ENCODE measurements at places on chromosomes 12 and 14.

DNA sequence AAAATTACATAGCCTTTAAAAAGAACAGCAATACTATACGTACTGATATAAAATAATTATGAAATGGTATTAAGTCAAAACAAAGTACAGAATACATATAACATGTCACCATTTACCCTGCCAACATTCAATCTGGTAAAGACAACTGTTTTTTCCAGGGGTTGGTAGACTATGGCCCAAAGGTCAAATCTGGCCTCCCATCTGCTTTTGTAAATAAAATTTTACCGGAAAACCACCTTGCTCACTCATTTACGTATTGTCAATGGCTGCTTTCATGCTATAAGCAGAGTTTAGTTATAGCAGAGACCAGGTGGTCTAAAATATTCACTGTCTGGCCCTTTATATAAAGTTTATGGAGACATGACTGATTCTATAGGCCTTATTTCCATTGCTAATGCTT is 14.0 kb downstream of the CEP290 start:
- ATAC-seq = no peak

- no peak for ATAC-seq
Observed at GRCh38 chr14:99195602-99196309, 76.2 kb downstream of the BCL11B start.

GRCh38 chr14:95424529-95424928 is 91.9 kb downstream of the SYNE3 start:
- ATAC-seq = no peak

DNA sequence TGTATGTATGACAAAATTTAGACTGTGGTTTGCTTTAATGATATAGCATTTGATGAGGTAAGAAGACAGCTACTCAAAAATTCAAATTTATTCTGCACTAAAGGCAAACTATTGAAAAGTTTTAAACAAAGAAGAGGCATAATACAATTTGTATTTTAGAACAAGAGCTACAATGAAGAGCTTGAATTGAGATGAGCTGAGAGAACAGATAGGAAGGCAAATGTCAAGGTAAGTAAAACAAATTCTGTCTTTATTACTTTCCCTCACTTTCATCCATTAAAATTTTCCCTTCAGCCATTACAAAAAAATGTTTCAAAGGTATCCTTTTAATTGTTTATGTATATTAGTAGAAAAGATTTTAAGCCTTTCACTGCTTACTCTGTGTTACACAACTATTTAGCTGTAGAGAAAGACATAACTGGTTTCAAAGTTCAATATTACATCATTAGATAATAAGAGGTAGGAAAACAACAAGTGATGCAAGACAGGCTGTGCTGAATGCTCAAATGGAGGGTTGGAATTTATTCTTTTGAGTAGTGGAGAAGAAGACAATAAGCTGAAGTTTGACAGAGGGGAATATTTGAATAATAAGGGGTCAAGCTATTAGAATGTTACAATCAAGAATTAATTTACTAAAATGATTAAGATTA is 1334.1 kb downstream of the FSCB start:
- no peak for ATAC-seq

DNA sequence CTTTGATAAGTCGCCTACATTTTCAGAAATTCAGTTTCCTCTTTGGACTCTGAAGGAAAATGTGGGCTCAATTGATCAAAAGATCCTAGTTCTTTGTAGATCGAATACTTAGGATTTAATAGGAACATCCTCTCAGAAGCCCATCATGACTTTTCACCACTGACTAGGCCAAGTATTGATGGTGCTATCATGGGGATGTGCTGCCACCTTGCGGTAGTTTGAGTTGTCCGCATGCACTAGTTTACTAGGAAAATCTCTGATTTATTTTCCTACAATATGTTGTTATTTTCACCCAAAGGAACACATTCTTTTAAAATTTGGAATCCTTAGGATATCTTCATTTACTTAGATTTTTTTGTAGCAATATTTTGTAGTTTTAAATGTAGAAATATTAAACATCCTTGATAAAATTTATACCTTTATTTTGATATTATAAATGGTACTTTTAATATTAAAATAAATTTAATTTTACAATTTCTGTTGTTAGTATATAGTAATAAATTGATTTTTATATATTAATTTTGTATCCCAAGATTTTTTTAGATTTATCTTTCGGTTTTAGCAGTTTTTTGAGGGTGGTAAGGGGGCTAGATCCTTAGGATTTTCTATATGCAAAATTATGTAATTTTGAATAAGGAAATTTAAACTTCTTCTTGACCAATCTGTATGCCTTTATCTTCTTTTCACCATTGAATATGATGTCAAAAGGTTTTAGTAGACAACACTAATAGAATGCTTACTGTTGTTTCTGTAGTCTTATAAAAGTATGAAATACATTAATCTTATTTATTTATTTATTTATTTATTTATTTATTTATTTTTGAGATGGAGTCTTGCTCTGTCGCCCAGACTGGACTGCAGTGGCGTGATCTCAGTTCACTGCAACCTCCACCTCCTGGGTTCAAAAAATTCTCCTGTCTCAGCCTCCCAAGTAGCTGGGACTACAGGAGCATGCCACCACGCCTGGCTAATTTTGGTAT is 52.9 kb upstream of the OR9K2 start:
- ATAC-seq = peak; percentile 63

- no peak for ATAC-seq
Observed at GRCh38 chr12:46717868-46718267, 107.9 kb downstream of the SLC38A4 start.

- ATAC-seq = no peak
Observed at GRCh38 chr12:123976227-123976826, 3.3 kb downstream of the ZNF664 start.

- ATAC-seq = no peak
Observed at GRCh38 chr12:54998958-54999510, 14.5 kb upstream of the TESPA1 start.

- ATAC-seq = no peak
Observed at GRCh38 chr12:122729583-122730214, 945 bp downstream of the HCAR1 start.

- no peak for ATAC-seq
Observed at GRCh38 chr14:43786066-43786762, 720.9 kb downstream of the FSCB start.

DNA sequence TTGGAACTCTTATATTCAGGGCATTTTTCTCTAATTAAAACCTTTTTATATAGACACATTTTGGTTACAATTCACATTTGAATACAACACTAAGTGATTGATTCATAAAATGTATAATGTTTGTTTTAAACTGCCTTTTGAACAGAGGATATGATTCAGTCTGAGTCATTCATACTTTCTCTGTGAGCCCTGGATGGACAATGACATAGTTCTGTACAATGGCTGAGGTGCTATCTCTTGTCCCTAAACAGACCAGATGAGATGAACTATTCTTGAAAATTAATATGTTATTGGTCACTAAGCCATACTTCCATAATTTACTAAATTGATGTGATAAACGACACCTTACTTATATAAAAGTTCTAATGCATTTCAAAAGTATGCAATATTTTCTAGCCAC is 199.7 kb upstream of the ATXN7L3B start:
- ATAC-seq = no peak

GRCh38 chr12:34236073-34236472 is 213.8 kb downstream of the ALG10 start:
- no peak for ATAC-seq

- ATAC-seq = peak; percentile 70
Observed at GRCh38 chr12:991350-992333, 619 bp downstream of the ERC1 start.

GRCh38 chr12:53102883-53103807 is at the start of gene SOAT2:
Gene SOAT2, plus strand, starts transcription at chr12:53103486. Its CDS starts 92 bp downstream, at chr12:53103578.
- peak; percentile 76 for ATAC-seq

- ATAC-seq = no peak
Observed at GRCh38 chr12:2075508-2076195, 22.9 kb downstream of the CACNA1C start.

GRCh38 chr14:91299121-91300115 is 54.9 kb upstream of the GPR68 start:
- peak; percentile 60 for ATAC-seq

DNA sequence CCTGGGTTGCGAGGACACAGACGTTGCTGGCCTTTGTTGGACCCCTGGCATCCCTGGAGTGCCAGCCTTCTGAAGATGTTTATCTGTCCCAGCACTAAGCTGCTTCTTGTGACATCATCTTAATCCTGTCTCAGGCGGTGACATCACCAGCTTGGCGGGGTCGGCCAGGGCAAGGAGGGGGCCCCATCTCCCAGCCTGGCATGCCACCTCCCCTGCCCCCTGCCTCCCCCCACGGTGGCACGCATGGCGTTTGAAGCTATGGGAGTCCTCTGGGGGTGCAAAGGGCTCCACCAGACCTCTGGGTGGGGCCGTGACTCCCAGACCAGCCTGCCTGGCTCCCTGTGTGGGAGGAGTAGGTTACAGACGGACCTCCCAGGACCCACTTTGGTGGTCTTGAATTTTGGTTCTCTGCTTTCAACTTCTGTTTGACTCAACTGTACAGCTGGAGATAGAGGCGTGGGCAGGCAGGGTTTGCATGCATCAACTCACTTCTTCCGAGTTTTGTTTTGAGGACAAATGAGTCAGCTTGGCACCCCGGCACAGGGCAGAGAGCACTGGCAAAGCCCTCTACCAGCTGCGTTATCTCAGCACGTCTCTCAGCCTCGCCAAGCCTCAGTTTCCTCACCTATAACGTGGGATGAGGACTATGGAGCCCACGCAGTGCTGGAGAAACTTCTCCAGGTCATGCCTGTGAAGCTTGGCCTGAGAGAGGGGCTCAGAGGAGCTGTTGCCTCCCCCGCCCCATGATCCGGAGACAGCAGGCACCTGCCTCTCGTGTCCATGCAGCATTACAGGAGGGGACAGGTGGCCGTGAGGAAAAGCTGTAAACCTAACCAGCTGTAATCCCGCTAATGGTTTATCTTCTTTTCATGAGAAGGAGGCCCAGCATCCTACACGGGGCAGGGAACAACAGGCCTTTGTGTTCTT is 38.8 kb upstream of the EML1 start:
- ATAC-seq = no peak

GRCh38 chr14:59091976-59092375 is 96.5 kb upstream of the DAAM1 start:
- ATAC-seq = no peak

GRCh38 chr12:57741413-57741789 is 2.9 kb upstream of the AGAP2 start:
- ATAC-seq = no peak

DNA sequence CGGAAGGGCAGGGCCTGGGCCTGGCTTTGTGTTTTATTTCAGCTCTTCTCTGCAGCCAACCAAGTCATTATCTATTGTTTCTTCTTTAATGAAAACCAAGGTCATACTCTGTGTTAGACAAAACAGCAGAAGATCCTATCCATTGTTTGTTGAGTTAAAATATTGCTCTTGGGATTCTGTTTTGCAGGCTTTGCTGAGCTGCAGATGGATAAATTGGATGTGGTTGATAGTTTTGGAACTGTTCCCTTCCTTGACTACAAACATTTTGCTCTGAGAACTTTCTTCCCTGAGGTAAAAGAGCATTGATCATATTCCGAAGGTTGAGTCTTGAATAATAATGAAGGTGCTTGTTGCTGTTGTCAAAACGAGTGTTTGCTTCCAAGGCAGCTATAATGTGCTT is 106.6 kb downstream of the PLXNC1 start:
- ATAC-seq = no peak
